IMR-90 (cell line): ENCODE measurements at places on chromosomes 5 and 9. TPM values are rescaled to one million over a fixed set of nuclear protein-coding genes. Genes with fewer than 3 reads are reported as not detected.

The FCN2 gene
- total RNA-seq, result not detected in 2 replicates

The SERF1B gene
- 10.4 and 16.1 TPM in 2 replicates for total RNA-seq

The AQP3 gene
- total RNA-seq, result 3.3 and 3.8 TPM in 2 replicates

The FOXD4 gene
- total RNA-seq, result 0.18 TPM in 1 of 2 replicates, not detected in the other

The PCDHB6 gene
- total RNA-seq, result under 0.01 TPM in 1 of 2 replicates, not detected in the other

The ARPC5L gene
- 11.1 and 19.7 TPM in 2 replicates for total RNA-seq

The IFNB1 gene
- not detected in 2 replicates for total RNA-seq

DNA sequence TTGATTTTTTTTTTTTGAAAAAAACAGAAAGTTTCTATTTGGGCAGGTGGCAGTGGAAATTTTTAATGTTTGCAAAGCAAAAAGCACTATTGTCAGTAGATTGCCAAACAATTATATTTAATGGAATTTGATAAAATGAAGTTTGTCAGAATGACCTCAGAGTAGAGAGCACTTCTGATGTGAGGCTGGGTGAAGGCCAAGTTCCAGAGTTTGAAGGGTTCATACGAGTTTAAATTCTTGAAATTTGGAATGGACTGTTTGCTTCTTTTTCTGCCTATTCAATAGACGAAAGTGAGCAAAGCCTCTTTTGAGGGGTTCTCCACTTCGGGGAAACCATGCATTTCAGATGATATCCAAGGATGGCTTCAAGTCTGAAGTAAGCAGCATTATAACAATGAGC is 7.4 kb downstream of the SHC3 start:
- no peak for DNase-seq

- DNase-seq, result no peak
These were observed 113.5 kb downstream of the CAMK4 start for GRCh38 chr5:111337688-111338087.

DNA sequence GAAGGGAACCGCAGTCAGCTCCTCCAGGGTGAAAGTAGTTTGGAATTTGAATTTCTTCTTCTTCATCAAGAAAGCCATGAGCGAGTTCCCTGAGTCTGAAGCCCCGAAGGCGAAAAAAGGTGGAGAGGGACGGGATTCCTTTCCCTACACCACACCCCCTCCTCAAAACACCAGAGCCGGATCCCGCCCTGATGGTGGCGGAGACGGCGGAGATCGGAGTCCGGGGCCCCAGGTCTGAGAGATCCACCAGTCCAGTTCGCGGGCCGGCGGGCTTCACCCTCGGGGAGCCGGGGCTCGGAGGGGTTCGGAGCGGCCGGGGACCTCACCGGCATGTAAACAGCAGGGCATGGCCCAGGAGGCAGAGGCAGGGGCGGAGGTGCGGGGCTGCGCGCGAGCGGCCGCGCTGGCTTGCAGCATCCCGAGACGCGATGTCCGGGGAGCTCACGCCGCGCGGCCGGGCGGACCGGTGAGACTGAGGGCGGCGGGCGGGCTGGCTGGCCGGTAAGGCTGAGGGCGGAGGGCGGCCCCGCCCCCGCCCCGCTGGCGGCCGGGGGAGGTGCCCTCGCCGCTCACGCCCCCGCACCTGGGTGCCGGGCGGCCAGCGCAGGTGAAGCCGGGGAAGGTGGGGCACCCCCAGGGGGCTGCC is 606 bp downstream of the EEIG1 start:
- no peak for DNase-seq

GRCh38 chr9:78778861-78779374 is 482.0 kb downstream of the PSAT1 start:
- DNase-seq, result no peak

GRCh38 chr5:1784197-1785050 is 15.2 kb downstream of the MRPL36 start:
- no peak for DNase-seq

GRCh38 chr5:89095341-89095740 is 212.4 kb upstream of the MEF2C start:
- no peak for DNase-seq

DNA sequence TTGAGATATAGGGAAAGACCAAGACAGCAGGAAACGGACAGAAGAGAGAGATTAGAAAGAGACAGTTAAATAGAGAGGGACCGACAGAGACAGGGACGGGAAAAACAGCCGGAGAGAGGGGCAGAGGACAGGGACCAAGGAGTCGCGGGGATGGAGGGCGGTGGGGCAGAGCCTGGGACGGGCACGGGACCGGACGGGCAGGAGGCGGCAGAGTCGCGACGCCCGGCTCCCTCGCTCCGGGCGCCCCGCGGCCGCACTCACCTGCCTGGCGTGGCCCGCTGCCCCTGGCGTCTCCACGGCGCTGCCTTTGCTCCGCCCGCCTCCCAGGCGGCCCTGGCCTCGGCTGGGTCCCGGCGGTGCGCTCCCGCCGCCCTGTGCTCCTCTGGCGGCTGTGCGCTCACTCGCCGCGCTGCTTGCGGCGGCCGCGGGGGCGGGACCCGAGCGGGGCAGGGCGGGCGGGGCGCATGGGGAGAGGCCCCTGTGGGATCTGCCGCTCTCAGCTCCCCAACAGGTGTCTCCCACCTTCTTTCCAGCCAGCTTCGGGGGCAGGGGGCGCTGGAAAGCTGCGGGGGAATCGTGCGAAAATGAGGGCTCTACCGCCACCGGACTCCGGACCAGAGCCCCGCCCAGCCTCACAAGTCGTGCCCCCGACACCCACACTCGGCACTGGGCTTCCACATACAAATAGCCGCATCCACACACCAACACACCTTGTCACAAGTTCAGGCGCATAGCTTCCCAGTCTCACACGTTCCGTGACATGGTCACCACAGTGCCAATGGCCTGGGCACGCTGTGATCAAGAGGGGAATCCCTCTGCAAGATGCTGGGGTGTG is at the start of gene ARID3C:
ARID3C (minus strand) TSS at position 411 of the 835 bp plus-strand sequence. CDS start 1,052 bp downstream, outside the sequence.
- no peak for DNase-seq

DNA sequence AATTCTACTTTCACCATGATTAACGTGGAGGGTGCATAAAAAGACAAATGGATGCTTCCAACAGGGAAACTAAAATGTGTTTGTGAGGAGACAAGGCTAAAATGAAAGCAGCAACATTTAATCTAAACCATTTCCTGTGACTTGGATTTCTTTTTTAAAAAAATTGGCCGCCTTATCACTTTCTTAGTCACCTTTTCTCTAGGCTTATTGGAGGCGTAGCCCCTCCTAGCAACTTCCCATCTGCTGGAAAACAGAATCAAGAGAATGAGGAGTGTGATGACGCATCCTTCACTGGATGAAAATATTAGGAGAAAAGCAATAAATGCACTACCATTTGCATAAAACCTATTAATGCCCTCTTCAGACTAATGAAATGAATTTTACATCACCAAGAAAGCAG is 791 bp upstream of the GPR150 start:
- DNase-seq, result peak; percentile 56

DNA sequence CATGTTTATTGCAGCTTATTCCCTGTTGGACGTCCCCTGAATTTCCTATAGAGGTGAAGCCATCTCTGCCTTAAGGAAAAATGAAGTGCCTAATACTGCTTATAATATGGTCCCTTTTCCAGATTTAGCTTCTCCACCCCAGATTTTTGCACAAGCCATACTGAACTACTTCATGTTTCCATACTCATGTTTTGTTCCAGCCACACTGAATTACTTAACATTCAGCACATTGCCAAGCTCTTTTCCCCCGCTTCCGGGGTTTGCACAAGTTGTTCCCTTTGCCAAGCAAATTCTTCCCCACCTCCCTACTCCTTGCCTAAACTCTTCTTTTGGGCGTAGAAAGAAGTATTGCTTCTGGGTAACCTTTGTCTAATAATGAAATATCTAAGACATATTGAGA is 1.7 kb upstream of the CNTRL start:
- peak; percentile 47 for DNase-seq

DNA sequence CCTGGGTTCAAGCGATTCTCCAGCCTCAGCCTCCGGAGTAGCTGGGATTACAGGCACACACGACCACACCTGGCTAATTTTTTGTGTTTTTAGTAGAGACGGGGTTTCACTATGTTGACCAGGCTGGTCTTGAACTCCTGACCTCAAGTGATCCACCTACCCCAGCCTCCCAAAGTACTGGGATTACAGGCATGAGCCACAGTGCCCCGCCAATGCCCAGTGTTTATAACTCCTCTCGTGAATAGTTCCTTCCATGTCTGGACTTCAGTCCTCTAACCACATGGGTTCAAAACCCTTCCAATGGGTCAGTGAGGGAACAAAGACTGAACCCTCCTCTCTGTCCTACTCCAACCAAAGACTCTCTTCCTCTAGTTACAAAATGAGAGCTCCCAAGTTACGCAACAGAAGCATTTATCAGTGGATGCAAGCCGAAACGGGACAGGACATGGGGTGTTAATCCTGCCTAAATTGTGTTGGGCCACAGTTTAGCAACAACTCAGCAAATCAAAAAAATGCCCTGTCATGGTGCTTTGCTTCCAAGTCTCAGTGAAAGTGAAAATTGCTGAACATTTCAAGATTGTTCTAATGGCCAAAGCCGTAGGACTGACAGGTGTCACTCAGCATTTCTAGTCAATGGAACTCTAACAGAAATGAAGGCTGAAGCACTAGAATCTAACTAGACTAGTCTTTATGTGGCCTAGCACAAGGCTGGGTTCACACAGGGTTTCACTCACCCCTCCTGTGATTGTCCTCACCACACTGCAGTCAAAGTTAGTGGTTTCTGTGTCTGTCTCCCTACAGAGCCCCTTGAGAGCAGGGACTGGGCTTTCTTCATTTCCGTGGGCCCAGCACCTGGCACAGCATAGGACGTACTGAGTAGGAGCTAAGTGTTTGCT is 3.2 kb upstream of the TMEM245 start:
- DNase-seq, result no peak

GRCh38 chr5:32420506-32420905 is 24.0 kb downstream of the ZFR start:
- DNase-seq, result peak; percentile 59

- no peak for DNase-seq
These were observed 24.8 kb downstream of the DAB2IP start for GRCh38 chr9:121675969-121676822.

DNA sequence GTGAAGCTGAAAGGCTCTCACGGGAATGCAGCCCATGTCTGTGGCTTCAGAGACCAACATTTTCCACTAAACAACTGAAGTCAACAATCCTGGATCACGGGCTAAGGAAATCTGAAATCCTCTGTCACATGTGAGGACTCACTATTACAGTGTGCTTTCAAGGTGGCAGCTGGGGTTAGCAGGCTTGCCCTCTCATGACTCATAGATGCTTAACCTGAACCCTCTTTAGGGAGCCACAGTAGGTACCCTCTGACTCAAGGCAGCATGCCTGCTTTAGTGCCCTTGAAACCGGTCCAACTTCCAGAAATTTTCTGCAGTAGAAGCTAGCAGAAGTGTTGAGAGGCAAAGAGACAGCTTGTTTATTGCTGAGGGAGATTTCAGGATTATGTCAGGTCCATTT is 232.5 kb downstream of the GABRB2 start:
- no peak for DNase-seq

DNA sequence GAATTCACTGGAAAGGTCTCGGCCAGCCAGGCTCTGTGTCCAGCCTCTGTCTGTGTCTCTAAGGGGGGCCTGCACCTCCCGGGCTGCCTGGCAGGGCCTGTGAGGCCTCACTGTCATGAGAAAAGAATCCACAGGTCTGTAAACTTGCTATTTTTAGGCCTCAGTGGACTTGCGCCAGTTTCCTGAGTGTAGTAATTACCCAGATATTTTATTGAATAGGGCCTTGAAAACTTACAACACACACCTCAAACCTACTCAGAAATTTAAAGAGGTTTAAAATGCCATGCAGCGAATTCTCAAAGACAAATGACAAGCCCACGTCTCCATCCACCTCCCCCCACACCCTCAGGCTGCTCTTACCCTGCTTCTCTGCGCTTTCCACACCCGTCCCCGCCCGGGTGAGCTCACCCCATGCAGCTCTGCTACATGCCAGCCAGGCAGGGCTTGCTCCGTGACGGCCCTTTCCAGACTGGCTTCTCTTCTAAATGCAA is 8.8 kb upstream of the TENT4A start:
- DNase-seq, result peak; percentile 92
